Esophagus squamous epithelium (tissue), 5 donors: ENCODE measurements at places on chromosomes 2 and 18.

- DNase-seq: no peak
These were observed at the start of gene NOL4 for GRCh38 chr18:34224423-34225217. NOL4 (minus strand) TSS chr18:34224913; CDS start chr18:34223253, 1,660 bp downstream.

- DNase-seq: no peak
These were observed 33.7 kb downstream of the SPAG16 start for GRCh38 chr2:213317929-213318328.

DNA sequence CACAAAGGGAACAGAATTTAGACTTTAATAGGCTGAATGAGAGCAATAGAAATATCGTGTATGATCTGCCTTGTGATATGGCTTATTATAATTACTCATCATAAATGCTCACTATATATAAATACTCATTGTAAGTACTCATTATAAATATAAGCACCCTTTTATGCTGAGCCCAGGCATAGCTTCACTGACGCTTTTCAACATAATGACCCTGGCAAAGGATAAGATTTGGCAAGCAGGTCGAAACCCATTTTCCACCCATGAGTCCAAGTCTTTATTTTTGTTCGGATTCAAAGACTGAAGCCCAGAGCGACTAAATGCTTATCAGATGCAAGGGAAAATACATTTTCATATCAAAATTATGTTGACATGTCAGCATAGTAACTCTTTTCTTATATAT is 500.4 kb downstream of the SLC4A3 start:
- DNase-seq: no peak

- DNase-seq: no peak
These were observed 5.5 kb downstream of the C2orf81 start for GRCh38 chr2:74415762-74416395.

- no peak for DNase-seq
These were observed 240.8 kb downstream of the NEDD4L start for GRCh38 chr18:58284699-58285448.

GRCh38 chr2:143217512-143218115 is 88.4 kb downstream of the ARHGAP15 start:
- DNase-seq: no peak
